Mesenteric fat pad (tissue), 1 donor: ENCODE measurements at places on chromosomes 5 and 9. TPM values are rescaled to one million over a fixed set of nuclear protein-coding genes. Genes with fewer than 3 reads are reported as not detected.

EEIG1 gene
- 12.8 TPM for total RNA-seq

PCDHB2 gene
- 3.4 TPM for total RNA-seq

DNA sequence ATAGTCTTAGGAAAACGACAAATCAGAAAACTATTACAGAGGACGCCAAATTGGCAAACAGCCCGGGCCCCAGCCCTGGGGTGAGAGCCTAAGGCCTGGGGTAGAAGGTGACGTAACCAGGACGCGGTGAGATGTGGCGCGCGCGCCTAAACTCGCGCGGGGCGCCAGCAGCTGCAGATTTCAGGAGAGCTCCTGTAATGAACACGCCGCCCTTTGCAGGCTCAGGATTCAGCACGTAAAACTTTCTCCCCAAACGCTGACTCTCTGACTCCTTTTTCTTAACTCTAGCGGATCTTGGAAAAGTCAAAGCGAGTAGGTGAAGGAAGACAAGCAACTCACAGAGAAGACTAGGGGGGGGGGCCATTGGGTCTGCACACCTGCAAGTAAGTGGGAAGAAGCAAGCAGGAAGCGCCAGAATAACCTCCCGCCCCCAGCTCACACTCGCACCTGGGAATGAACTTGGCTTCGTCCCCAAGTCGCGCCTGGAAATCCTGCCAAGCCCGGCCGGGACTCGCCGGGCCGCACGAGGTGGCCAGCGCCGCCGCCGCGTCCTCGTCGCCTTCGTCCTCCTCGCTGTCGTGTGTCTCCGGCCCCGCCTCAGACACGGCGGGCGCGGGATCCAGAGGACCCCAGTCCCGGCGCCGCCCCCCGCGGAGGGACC lies 822 bp downstream of the RASEF start:
- DNase-seq: no peak

GRCh38 chr9:111158363-111158762 lies 120.1 kb upstream of the LPAR1 start:
- DNase-seq: no peak

DNA sequence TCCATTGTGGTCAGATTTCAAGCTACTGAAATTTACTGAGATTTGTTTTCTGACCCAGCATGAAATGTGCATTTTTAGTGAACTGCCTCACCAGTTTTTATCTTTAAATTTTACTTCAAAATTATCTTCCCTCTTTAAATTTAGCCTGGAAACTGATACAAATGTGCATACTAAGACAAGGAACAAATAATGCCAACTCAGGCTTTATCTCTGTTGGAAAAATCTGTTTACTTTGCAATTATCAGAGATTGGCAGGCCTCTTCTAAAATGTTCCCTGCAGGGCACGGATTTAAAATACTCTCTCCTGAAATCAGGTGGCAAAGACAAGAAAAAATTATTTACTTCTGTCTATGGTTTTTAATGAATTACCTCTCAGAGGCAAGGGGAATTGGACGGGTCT lies 151.0 kb upstream of the PTCH1 start:
- no peak for DNase-seq

DNA sequence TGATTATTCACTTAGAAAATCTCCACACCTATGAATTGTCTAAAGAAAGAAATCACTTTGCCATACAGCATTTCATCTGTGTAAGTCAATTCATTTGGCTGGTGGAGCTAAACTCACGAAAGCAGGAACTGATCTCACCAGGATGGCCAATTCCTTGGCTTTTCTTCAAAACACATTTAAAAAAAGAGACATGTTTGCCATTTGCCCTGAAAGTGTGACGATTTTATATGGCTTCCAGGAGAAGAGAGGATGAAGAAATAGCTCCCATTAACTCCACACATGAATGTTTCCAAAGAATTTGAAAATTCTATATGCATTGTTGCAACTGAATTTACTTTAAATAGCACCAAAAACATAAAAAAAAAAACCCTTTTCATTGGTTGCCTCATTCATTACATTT lies 334.7 kb downstream of the DMRT2 start:
- no peak for DNase-seq
